ENCODE measurements at places on chromosomes 2 and 18. TPM values are rescaled to one million over a fixed set of nuclear protein-coding genes. Genes with fewer than 3 reads are reported as not detected.

Gene UGT1A8
- not detected for total RNA-seq

Gene SLC25A12
- 107 TPM for total RNA-seq

Gene TWIST2
- 1.9 TPM for total RNA-seq

Gene GDF7
- 0.38 TPM for total RNA-seq

Gene SERPINB5
- total RNA-seq, result not detected

Gene FNDC4
- total RNA-seq, result 2.0 TPM

- DNase-seq, result peak; percentile 81
These were observed at the start of gene SEMA4C for GRCh38 chr2:96869822-96870625. SEMA4C (minus strand) TSS chr2:96870080; CDS start chr2:96867886, 2,194 bp downstream.

DNA sequence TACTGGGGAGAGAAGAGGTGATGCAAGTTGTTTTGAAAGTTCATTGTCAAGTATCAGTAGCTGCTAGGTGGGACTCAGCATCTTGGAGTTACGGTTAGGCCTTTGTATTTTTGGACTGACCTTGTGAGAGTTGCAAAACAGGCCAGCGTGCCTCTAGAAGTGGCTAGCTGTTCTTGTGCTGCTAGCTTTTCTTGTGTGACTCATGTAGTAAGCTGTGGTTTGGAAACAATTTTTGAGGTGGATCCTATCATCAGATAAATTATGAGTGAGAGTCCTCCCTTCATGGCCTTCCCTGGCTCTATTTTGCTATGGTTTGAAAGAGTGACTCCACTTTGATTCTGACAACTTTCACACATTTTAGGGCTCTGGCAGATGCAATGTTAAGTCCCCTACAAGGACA is 409.2 kb upstream of the HS6ST1 start:
- no peak for DNase-seq

- no peak for DNase-seq
These were observed 571.0 kb upstream of the SALL3 start for GRCh38 chr18:78408623-78409022.

- DNase-seq, result no peak
These were observed 110.6 kb downstream of the NRP2 start for GRCh38 chr2:205792908-205793307.

- DNase-seq, result no peak
These were observed 436.7 kb downstream of the LPIN1 start for GRCh38 chr2:12183032-12183645.

GRCh38 chr2:217935235-217935879 is 67.4 kb downstream of the TNS1 start:
- DNase-seq, result peak; percentile 71

- DNase-seq, result peak; percentile 57
These were observed 1.5 kb downstream of the MALL start for GRCh38 chr2:110113961-110114591.

GRCh38 chr18:13606604-13607254 is 119.6 kb downstream of the FAM210A start:
- DNase-seq, result no peak
